ENCODE measurements at places on chromosomes 7 and 10.

- no peak for DNase-seq
These were observed 166.0 kb upstream of the ZNF32 start for GRCh38 chr10:43814663-43815062.

DNA sequence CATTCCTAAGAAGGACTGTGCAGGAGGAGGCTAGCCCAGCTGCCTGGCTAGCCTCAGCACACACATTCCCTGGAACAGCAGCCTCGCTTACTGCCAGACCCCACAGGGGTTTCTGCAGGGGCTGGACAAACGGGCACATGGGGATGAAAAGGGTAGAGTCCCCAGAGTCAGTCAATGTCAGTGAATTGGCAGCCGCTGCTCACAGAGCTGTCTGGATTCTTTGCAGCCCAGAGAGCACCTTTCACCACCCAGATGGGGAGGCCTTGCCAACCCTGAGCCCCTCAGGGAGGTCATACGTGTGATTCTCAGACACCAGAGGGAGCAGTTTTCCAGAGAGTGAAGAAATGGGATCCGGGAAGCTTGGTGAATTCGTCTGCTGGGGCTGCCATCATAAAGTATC is 143.3 kb downstream of the KCNMA1 start:
- no peak for DNase-seq

GRCh38 chr10:126302826-126303665 is 85.2 kb downstream of the ADAM12 start:
- DNase-seq: no peak

- no peak for DNase-seq
These were observed 373.5 kb downstream of the RPS24 start for GRCh38 chr10:78407009-78407711.

DNA sequence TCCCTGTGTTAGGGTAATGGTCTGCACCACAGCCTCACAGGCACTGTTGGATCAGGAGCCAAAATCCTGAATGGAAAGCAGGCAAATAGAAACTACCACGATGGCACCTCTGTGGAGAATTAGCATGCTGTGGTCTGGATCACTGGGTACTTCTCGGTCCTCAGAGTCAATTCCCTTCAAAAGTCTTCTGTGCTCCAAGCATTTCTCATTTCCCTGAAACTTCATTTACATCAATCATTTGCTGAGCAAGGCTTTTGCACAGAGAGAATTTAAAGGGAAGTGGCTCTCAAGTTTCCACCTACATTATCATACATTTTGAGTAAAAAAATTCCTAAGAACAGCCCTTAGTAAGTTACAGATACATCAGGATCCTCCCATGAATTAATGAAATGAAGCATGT is 293.9 kb upstream of the NPSR1 start:
- no peak for DNase-seq

DNA sequence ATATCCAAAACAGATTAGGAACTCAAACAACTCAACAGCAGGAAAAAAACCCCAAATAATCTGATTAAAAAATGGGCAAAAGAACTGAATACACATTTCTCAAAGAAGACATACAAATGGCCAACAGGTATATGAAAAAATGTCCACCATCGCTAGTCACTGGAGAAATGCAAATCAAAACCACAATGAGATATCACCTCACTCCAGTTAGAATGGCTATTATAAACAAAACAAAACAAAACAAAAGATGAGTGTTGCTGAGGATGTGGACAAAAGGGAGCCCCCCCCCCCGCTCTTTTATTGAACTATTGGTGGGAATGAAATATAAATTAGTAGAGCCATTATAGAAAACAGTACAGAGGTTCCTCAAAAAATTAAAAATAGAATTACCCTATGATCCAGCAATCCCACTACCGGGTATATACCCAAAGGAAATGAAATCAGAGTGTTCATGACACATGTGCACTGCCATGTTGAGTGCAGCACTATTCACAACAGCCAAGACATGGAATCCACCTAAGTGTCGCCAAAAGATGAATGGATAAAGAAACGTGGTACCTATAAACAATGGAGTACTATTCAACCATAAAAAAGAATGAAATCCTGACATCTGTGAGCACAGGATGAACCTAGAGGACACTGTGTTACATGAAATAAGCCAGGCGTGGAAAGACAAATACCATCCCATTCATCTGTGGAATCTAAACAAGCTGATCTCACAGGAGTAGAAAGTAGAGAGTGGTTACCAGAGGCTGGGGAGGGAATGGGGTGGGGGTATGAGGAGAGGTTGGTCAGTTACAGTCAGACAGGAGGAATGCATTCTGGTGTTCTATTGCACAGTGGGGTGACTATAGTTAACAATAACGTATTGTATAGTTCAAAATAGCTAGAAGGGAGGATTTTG is 78.1 kb upstream of the RHEB start:
- no peak for DNase-seq

DNA sequence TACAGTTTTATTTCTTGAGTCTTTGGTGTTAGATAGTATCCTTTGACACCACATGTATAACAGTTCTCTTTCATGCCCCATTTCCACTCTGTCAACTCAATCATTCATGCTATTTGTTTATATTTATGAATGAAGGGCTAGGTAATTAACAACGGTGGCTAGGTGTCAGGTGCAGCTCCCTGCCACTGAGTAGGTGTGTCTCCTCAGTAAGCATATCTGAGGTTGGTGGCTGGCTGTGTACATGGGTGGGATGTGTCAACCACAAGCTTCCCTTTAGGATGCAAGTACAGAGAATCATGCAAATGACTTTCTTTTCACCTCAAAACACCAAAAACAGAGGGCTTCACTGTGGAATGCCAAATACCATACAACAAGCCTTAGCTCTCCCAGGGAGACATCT is 83.4 kb downstream of the ZNF365 start:
- DNase-seq: no peak

- no peak for DNase-seq
These were observed 101.2 kb upstream of the SEC61G start for GRCh38 chr7:54860003-54860775.

GRCh38 chr7:100604976-100605911 is 3.1 kb downstream of the PCOLCE start:
- peak; percentile 12 for DNase-seq

DNA sequence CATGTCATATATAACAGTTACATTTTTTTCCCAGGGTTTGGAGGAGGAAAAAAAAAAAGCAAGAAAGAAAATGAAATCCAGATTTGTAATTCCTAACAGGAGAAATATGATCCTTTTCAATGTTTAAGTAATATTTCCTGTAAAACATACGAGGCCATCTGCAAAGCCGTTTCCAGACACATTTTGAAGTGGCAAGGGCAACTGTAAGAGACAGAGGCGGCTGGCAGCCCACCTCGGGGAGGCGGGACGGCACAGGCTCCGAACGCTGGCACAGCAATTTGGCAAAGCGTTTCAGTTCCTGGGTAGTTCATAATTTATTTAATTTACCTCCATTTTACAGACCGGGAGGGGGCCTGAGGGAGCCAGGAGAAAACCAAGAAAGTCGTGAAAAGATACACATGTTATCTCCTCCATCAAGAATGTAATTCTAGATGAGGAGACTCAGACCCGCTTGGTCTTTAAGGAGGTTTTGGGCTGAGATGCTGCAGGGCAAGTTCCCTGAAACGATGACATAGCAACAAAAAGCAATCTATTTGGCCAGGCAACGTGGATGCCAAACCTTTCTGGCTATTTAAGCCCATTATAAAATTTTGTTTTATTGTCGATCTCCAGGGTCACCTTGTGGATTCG is 448.5 kb upstream of the MKI67 start:
- no peak for DNase-seq

GRCh38 chr10:126384269-126384873 is 3.9 kb downstream of the ADAM12 start:
- DNase-seq: no peak

- no peak for DNase-seq
These were observed 2.4 kb downstream of the RASGEF1A start for GRCh38 chr10:43264344-43264964.

GRCh38 chr10:33333260-33334101 is 986 bp downstream of the NRP1 start:
- DNase-seq: no peak

GRCh38 chr10:22301193-22301592 is 15.0 kb upstream of the COMMD3 start:
- no peak for DNase-seq

DNA sequence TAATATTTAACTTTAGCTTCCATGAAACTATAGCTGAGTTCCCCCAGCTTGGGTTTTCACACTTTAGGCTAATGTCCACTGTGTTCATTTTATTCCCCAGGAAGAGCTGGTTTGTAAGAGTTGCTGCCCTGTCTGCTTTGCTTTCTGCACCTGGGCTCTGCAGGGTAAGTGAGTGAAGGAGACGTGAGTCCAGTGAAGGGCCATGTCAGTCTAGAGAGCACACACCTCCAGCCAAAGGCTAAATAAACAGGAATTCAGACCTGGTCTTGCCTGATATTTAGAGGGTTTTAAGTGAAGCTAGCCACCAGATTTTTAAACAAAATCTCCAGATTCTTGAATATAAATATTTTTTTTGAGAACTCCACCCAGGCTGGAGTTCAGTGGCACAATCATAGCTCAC is 24.5 kb upstream of the FZD1 start:
- no peak for DNase-seq

- no peak for DNase-seq
These were observed 71.0 kb downstream of the NRP1 start for GRCh38 chr10:33263453-33263852.

DNA sequence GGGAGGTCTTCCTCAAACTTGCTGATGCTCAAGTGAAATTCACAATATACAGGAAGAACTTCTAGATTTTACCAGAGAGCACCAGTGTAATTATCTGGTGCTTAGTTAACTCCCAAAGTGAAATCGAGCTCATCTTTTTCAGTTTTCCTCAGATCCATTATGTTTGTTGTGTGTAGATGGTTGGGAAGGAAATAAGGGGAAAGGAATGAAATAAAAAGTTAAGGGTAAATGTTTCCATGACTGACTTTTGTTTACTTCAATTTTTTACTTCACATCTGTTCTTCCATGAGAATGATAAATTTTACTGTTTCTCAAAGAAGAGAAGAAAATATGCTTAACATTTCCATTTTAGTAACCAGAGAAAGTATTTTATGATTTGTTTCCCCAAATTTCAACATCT is 21.3 kb downstream of the FAM107B start:
- no peak for DNase-seq

DNA sequence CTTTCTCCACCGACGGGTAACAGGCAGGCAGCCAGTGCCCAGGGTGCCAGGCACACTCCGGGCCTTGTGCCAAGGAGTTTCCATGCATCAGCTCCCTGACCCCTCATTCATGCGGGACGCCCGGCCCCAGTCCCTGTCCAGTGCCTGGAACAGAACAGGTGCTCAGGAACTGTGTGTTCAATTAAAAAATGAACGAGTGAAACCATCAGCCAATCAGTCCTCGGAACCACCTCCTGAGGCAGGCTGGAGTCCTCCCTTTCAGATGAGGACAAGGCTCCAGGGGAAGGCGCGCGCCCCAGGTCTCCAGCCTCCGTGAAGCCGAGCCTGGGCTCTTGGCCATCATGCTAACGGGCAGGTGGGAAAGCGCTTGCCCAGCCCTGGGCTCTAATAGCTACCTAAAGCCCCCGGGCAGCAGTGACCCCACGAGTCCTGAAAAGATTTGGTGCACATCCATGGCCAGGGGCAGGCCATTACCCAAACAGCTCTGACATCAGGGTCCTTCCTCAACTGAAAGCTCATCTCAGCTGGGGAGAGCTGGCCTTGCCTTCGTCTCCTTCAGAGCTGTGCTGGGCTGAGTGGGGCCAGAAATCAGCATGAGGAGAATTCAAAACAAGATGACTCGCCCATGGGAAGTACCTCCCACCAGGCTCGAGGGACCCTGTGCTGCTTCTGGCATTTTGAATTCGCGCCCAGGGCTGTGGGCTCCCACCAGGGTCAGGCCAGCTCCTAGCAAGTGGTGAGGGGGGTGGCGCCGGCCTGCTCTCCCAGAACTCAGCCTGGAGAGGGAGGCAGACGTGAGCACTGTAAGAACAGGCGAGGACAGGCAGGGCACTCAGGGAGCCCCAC is 200.5 kb downstream of the MAD1L1 start:
- DNase-seq: no peak

- DNase-seq: no peak
These were observed 671 bp upstream of the PAPSS2 start for GRCh38 chr10:87658858-87659555.

- DNase-seq: no peak
These were observed 79.6 kb downstream of the INSIG1 start for GRCh38 chr7:155377071-155377837.

DNA sequence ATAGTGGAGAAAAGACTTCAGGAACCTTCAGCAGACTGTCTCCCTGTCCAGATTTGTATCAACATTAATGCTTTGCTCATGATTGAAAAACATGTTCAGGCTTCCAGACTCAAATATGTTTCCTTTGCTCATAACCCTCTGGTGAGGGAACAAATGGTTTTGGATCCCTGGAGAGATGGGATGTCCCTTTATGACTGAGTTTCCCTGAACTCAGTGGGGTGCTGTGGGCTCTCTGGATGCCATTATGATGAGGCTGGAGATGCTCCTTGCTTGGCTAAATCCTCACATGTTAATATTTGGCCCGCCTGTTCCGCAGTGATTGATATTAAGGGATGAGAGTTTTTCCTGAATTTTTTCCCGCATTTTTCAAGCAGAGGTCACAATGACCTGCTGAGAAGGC is 749.4 kb downstream of the SUGCT start:
- no peak for DNase-seq

DNA sequence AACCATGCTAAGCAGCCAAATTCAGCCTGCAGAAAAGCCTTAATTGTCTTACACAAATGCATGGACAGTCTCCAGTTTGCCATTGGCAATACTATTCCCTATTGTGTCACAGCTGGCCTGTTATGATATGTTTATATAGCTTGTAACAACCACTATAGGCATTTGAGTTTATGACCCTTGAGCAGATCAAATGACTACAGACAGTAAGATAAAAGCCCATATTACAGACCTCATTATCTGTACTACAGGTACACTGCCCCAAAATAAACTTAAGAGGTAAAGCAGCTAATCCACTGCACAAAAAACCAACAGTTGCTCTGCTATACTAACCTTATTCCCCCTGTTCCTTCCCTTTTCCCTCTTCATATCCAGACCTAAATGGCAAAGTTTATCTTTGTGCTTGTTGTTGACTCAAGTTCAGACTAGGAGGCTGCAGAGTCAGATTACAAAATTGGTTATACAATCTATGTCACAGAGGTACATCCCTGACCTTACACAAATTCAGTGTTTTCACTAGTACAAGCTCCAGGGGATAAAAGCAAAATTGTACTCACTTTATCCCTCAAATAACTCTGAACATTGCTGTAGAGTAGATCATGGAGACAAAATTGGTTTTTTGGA is 218.4 kb downstream of the GRM8 start:
- no peak for DNase-seq

DNA sequence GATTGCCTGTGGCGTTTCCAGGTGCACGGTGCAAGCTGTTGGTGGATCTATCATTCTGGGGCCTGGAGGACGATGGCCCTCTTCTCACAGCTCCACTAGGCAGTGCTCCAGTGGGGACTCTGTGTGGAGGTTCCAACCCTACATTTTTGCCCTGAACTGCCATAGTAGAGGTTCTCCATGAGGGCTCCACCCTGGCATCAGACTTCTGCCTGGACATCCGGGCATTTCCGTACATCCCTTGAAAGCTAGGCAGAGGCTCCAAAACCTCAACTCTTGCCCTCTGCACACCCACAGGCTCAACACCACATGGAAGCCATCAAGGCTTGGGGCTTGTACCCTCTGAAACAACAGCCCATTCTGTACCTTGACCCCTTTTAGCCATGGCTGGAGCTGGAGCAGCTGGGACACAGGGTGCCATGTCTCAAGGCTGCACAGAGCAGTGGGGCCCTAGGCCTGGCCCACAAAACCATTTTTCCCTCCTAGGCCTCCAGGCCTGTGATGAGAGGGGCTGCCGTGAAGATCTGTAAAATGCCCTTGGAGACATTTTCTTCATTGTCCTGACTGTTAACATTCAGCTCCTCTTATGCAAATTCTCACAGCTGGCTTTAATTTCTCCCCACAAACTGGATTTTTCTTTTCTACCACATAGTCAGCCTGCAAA is 10.0 kb upstream of the FGL2 start:
- no peak for DNase-seq

Data from T-helper 2 cell (primary cell).